NCI-H2029 (cell line): ENCODE measurements at places on chromosomes 1 and 21.

GRCh38 chr1:177341773-177342172 is 171.0 kb downstream of the BRINP2 start:
- no peak for DNase-seq

DNA sequence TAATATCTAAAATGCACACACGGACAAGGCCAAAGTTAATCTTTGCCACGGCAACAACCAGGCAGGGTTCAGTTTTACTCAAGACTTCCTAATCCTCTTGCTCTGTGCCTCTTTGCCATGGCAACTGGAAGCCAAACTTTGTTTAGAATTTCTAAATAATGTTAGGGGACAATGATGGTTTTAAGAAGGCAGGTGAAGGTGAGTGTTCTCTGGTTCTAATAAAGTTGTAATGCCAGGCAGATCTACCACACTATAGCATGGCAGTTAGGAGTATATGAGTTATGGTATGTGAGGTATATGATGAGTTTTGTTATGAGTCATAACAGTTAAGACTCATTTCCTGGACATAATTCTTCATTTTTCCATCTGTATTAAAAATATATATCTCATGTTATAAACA is 2.7 kb downstream of the PTPRC start:
- DNase-seq: no peak

- no peak for DNase-seq
Observed at GRCh38 chr1:43337588-43337987, at the start of gene MPL. Gene MPL, plus strand, starts transcription at chr1:43337818. Its CDS starts 31 bp downstream, at chr1:43337849.

GRCh38 chr1:93963585-93963984 is 54.4 kb upstream of the GCLM start:
- no peak for DNase-seq

DNA sequence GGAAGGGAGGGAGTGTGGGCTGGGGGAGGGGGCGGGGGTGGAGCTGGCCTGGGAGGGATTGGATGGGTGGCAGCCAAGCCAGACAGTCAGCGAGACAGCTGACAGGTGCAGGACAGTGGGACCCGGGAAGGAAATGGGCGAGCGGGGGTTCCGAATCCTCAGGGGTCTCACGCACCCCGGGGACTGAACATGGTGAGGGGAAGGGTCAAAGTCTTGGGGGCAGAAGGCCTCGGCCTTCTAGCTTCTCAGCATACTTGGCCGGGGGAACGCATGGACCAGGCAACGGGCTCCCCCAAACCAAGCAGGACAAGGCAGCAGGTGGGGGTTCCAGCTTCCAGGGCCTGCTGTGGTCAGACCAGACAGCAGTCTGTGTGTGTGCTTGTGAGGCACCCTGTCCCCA is 23.1 kb downstream of the CASZ1 start:
- DNase-seq: peak; percentile 38

DNA sequence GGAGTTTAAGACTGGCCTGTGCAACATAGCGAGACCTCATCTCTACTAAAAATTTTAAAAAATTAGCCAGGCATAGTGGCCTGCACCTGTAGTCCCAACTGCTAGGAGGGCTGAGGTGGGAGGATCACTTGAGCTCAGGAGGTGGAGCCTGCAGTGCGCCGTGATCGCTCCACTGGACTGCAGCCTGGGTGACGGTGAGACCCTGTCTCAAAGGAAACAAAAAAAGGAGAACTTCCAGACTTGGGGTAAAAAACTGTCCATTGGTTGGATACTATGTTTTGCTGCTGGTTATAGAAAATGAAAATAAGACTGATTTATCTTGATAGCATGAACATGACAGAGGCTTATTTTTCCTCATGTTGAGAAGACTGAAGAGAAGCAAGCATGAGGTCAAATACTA is 79.4 kb downstream of the WDR4 start:
- no peak for DNase-seq

GRCh38 chr1:212916481-212917133 is 33.7 kb upstream of the VASH2 start:
- DNase-seq: peak; percentile 40

GRCh38 chr21:31708541-31708940 is 23.4 kb downstream of the SCAF4 start:
- DNase-seq: no peak

GRCh38 chr1:222216255-222216754 is 331.6 kb downstream of the HHIPL2 start:
- no peak for DNase-seq
